ENCODE measurements at places on chromosomes 4 and X.
A peak's percentile ranks its signal among the peaks of the same experiment; 100 is the strongest.

- DNase-seq = no peak
Observed at GRCh38 chrX:72205706-72206105, 24.1 kb downstream of the PIN4 start.

DNA sequence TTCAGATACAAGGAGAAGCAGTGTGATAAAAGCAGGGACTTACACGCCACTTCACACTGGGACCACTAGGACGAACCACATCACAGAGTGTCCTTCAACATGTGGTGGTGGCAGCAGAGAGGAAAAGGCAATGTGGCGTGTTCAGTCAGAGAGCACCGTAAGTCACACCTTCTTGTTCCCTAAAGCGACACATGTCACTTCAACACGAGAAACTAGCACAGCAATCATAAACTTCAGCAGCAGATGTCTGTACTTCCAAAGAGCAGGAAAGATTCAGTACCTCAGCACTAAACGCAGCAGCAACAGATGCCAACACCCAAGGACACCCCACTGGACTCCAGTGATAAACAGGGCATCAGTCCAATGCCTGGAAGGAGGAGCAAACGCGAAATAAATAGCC lies 96.7 kb downstream of the AREG start:
- no peak for DNase-seq

DNA sequence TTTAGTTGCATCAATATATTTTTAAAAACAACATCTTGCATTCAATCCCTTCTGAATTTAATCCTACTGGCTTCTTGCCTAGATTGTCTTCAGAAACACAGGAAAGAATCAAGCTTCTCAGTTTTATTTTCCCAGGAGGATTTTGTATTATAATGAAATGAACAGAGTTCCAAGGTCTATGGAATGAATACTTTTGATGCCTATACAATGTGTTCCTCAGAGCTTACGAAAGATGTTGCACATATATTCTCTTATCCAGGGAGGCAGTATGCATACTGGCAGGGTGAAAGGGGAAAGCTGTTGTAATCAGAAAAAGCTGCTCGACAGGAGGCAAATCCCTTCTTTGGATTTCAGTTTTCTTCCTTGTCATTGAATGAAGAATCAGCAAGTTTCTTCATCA lies 8.8 kb downstream of the TMPRSS11D start:
- no peak for DNase-seq

DNA sequence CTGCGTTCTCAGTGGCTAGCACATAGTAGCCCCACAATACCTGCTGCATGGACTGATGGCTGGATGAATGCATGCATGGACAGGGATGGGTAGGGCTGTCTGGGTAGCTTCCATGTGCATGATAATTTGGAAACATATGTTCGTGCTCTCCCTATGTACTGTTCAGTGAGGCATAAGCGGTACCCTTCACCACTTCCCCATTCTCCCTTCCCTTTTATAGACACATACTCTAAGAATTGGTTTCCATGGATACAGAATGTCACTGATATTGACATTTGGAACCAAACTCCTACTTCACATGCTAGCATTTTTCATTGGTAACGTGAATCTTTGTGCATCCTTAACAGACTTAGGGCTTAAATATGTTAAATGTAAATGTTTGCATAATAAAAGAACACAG lies 20.4 kb downstream of the USP46 start:
- DNase-seq = no peak

DNA sequence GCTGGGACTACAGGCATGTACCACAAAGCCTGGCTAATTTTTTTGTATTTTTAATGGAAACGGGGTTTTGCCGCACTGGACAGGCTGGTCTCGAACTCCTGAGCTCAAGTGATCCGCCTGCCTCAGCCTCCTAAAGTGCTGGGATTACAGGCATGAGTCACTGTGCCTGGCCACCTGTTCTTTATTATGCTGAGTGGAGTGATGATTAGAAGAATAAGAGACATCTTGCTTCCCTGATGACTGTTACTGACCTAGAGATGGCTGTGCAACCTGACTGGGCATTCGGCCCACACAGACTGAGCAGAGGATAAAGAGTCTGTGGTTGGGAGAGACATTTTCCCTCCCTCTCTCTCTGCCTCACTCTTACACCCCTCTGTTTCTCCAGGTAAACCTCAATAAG lies 56.7 kb downstream of the SPINK2 start:
- no peak for DNase-seq

DNA sequence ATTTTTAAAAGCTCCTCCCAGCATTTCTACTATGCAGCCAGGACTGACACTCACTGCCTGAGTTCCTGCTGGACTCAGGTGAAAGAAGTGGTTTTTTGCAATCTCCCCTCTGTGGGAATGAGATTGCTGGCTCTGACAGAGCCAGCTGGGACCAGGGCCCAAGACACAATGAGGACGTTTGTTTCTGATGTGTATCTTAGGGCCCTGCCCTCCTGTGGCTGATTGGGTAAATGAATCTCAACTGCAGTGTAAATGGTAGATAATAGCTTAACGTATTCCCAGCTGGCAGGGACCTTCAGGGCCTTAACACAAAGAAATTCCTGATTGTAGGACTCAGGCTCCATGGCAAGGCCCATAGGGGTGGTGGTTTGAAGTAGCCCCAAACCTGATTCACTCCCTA lies 85.8 kb upstream of the PRPS1 start:
- peak; percentile 5 for DNase-seq

- DNase-seq = no peak
Observed at GRCh38 chrX:54181202-54181953, 1.7 kb downstream of the FAM120C start.

GRCh38 chrX:85052636-85053343 lies 49.1 kb downstream of the APOOL start:
- no peak for DNase-seq

- no peak for DNase-seq
Observed at GRCh38 chrX:15418707-15419181, 34.5 kb upstream of the VEGFD start.

DNA sequence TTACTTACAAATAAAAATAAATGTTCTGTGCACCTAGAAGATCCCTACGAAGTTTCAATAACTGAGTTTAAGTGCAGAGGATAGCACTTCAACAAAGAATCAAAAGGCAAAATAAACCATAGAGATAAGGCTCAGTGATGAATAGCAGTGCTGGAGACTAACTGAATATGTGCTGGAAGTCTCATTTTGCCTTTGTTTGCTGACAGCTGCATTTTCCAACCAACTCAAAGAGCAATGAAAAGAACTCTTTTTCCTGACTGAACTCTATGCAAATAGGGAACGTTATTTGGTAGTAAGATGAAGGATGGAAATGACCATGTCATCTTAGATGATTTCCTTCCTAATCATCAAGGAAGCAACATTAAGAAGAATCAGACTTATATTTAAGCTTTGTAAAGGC lies 32.7 kb upstream of the ADH7 start:
- DNase-seq = no peak

DNA sequence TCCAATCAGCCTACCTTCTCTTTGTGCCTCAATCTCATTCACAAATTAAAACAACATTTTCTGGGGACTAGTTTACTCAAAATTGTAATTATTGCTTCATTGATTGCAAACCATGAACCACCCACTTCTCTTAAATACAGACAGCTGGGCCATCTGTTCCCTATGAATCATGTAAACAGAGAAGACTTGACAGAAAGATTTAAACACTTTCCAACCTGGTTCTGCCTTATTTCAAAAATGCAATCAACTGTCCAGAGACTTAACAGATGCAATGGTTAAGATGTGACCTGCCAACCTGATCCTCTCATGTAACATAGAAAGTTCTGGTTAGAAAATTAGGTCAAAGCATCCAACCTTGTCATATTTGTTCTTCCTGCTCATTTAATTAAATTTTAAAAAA lies 20.8 kb upstream of the SERTM2 start:
- DNase-seq = no peak

DNA sequence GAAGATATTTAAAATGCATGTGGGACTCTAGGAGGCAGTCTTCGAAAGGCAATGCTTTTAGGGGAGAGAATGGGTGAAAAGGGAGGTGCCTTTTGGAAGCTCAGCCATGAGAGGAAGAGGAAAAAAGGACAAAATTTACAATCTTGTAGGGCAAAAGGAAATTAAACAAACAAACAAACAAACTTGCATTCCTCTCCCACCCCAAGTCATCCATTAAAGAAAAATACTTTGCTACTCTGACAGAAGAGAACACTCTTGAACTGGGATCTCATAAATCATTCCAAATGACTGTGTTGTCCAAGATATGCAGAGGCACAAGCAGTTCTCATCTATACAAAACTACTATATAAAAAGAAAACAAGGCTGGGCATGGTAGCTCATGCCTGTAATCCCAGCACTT lies 46.7 kb downstream of the HELQ start:
- DNase-seq = no peak

DNA sequence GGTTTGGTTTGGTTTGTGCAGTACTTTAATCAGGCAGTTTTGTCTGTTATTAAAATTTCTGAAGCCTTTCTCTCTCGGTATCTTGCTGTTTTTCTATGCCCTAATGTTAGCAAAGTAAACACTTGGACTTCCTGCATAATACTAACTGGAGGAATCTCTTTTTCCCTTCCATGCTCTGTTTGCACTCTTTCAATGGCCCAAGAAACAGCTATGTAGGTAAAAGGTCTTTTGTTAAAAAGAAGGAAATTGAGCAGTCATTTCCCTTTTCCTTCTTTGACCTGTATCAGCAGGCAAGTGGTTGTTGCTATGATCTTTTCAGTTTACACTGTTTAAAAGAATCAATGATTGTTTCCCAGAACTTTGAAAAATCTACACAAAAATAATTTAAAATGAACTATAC lies 82.7 kb downstream of the CCSER1 start:
- DNase-seq = no peak

- no peak for DNase-seq
Observed at GRCh38 chr4:84631573-84631972, 48.6 kb downstream of the CDS1 start.
